ENCODE measurements at places on chromosomes 11 and 22.

DNA sequence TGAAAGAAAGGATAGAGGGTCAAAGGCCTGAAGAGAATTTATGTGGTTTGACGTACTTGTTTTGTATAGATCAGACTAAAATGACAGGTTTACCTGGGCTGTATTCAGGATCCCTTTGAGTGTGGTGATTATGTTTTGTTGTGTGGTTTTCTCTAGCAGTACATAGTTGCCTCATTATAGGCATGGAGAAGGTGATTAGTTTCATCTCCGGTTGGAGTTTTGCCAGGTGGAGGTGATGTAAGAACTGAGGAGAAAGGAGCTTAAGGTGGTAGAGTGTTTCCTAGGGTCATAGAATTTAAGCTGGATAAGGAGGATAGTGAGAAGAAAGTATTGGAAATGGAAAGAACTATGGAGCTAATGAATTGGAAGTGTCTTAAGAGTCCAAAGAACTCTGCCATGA, 229.0 kb downstream of the TMEM135 start:
- no peak for DNase-seq

GRCh38 chr11:123474994-123475393, 44.9 kb downstream of the GRAMD1B start:
- DNase-seq: no peak

DNA sequence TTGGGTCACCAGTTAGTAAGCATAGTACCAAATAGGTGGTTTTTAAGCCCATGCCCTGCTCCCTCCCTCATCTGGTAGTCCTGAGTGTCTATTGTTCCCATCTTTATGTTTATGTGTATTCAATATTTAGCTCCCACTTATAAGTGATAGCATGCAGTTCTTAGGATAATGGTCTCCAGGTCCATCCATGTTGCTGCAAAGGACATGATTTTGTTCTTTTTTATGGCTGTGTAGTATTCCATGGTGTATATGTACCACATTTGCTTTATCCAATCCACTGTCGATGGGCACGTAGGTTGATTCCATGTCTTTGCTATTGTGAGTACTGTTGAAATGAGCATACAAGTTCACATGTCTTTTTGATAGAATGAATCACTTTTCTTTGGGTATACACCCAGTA, 18.2 kb upstream of the SYTL2 start:
- DNase-seq: no peak

DNA sequence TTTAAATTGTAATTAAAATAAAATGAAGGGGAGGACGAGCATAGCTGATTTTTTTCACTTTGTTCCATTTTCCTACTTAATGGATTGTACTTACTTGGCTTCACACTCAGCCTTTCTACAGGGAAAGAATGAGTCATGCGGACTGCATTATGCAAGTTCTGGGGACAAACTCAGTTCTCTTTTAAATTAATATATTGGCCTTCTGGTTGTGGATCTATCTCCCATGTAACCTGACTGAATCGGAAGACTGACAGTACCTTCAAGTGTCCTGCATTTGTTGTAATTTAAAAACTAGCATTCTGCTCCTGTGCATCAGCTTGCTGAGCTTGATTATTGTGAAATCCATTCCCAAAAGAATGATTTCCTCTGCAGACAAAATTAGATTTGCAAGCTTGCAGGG, 12.2 kb downstream of the OR8D1 start:
- DNase-seq: no peak

GRCh38 chr11:132075447-132075846, 705.0 kb downstream of the NTM start:
- no peak for DNase-seq

DNA sequence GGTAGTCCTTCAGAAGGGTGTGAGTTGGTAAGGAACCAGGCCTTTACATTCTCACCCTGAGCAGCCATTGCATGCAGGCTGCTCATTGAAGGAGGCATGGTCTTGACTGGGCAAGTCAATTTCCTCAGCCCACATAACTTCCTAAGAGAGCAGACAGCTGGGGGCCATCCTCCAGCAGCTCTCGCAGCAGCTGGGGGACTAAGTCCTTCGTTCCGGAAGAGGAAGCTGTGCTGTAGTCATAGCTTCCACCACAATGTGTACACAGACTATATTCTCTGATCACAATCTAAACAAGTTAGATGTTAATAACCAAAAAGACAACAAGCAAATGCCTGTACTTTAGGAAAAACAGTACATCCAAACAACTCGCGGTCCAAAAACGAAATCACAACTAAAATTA, 30.1 kb upstream of the MPPED1 start:
- no peak for DNase-seq

- no peak for DNase-seq
Observed at GRCh38 chr11:69538854-69539253, 57.4 kb downstream of the LINC01488 start.

DNA sequence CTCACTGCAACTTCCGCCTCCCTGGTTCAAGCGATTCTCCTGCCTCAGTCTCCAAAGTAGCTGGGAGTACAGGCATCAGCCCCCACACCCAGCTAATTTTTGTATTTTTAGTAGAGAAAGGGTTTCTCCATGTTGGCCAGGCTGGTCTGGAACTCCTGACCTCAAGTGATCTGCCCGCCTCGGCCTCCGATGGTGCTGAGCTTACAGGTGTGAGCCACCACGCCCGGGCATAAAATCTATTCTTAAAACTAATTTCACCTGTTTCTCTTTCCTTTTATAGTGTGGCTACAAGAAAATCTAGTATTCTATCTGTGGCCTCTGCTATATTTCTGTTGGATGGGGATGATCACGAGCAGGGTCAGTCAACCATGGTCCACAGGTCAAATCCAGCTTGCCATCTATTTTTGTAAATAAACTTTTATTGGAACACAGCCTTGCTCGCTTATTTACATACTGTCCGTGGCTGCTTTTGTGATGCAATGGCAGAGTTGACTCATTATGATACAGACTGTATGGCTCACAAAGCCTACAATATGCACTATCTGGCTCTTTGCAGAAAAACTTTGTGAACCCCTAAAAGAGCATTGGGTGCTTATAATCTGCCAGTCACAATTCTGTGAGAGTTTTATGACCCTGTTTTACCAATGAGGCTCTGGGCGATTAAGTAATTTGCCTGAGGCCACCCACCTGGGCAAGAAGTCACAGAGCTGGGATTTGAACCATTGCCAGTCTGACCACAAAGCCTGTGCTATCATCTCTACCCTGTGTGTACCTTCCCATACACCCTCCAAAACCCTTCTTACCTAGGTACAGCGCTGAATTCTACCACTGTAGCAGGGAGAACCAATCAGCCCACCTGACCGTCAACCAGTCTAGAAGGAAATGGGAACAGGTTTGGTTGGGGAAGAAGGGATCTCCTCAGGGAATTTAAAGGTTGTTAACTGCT, 28.3 kb downstream of the SLC1A2 start:
- DNase-seq: peak; percentile 49

GRCh38 chr11:13940907-13941256, 21.6 kb upstream of the SPON1 start:
- DNase-seq: no peak

DNA sequence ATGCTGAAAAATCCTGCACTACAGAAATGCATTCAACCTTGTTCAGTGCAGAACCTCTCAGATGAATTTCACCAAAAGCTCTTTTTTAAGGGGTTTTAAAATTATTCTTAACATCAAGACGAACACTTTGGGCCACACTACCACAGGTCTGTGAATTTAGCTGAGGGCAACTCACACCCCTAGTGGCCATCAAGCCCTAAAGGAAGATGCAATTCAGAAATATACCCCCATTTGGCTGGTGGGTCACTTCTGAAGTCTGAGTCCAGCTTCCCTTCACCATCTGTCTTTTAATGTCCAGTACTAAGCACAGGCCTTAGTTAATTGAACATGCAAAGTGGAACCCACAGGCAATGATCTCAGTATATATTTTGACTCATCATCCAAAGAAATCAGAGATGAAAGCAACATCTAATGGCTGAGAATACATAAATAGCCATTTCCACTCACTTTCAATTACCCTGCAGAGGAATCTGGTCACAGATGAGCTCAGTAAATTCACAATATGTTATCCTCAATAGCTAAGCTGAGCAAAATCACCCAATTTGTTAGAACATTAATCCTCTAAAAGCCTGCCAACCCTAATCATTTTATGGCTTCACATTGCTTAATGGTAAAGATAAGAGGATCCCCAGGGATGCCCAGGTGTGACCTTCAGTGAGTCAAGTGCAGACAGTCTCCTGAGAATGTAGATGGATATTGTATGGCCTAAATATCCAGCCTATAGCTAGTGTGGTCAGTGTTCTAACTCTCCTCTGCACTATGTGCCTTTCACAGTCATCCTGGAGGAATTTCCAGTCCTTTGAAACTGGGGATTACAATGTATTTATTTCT, 50.3 kb downstream of the FAM76B start:
- no peak for DNase-seq

- DNase-seq: no peak
Observed at GRCh38 chr11:21865541-21865940, 327.3 kb upstream of the ANO5 start.

DNA sequence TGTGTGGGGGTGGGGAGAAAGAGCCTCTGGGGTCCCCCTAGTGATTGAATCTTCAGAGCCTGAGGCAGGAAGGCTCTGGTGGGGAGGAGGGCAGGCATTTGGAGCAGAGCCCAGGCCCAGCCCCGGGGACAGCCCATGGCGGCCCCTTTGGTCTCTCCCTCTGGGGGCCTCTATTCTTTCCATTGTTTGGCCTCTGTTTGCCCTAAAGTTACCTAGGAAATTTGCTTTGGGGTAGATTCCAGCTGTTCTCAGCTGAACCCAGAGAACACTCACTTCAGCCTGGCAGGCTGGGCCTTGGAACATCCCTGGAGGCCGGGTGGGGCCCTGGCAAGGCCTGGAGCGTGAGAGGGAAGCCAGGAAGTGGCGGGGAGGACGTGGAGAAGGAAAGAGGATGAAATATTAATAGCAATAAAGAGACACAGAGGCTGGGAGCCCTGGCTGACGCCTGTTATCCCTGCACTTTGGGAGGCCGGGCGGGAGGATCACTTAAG, 22.9 kb upstream of the A4GALT start:
- no peak for DNase-seq

DNA sequence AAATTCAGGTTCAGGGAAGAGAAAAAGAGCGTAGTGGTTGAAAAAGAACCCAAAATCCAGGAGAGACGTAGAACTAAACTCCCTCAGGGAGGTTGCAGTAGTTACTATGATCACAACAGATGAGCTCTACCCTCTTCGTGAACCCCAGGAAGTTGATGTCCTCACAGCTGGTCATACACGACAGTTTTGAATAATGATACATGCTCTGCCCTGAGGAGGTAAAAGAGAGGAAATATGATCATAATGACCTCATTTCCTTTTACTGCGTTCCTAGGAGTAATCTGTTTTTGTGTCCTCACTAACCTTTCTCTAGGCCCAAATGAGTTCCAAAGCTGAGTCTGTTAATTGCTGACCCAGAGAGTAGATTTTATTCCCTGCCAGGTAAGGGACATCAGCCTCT, 1.3 kb downstream of the PATE2 start:
- DNase-seq: no peak

GRCh38 chr11:12187399-12187798, 77.0 kb downstream of the MICAL2 start:
- no peak for DNase-seq

DNA sequence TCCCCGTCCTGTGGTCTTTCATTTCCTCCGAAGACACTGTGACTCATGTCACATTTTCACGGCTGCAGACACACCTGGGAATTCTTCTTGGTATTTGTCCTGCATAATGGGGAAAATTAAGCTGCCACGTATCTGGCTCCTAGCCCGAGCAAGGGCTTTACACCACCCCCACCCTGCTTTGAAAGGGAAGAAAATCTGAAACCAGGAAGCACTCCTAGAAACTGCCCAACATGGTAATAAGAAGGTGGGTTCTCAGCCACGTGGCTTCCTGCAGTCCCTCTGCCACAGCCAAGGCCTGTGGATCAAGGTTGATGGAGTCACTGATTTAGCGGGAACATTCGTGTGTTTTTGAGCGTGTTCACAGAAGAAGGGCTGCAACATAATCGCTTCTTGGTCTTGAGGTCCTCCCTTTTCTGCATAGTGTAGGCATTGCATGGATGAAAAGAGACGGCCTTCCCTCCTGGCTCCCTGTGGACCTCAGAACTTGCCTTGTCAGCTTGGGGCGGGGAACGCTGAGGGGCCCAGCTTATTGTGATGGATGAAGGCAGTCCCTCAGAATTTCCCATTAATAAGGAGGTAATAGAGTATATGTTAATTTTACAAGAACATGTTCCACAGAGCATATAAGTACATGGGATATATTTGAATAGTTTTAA, 292.0 kb downstream of the NTM start:
- no peak for DNase-seq

DNA sequence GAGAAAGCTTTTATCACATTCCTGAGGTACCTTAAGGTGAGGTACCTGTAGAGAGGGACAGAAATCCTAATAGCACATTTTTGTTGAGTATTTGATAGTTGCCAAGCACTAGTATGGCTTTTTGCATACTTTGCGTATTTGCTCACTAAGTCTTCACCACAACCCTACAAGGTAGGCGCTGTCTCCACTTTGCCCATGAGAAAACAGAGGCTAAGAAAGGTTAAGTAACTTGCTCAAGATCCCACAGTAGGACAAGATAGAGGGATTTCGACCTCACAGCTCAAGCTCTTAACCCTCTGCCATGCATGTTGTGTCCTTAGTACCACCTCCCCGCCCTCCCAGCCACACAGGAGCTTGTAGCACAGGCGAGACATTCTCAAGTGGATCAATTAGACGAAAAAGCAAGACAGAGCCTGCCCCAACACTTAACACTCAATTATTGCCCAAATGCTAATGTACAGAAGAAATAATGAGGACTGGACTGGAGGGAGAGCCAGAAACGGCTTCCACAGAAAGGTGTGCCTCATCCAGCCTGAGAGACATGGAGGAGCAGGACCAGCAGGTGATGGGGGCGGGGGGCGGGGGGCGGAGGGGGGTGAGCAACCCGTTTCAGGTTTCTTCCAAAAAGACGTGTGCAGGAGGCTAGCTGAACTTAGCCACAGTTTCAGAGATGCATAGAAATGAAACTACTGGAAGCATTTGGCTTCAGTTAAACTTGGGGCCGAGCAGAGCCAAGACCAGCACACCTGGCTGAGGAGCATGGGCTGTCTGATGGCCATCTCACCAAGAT, 26.7 kb upstream of the CD44 start:
- DNase-seq: no peak

DNA sequence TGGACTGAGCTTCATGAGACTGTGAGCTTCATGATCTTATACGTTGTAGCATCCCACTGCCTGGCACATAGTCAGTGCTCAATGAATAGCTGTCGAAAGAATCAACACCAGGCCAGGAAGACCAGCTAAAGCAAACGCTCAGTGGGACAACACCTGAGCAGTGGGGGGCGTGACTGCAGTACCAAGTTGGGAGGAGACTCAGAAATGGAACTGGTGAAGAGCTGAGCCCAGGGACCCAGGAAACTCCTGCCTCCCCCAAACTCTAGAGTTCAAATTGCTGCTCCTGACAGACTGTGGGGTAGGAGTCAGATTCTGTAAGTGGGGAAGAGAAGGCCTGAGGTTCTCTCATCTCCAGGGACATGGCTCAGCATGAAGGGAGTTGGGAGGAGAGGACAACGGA, 59.3 kb downstream of the MORC2 start:
- no peak for DNase-seq

DNA sequence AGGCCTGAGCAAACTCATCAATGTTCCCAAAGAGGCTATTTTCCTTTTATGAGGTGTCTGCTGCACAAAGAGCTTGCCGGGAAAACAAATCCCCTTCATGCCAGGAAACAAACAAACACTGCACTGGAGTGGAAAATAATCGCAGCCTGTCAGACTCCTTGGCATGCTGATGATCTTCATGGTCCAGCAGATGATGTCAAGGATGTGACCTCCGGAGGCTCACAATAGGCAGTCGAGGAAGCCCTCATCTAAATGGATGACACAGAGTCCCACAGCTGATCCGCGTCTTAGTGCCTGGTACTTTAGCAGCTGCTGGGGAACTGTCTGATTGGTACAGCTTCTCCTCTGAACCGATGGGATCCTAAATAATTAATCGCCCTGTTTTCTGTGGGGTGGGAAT, 187.6 kb downstream of the TENM4 start:
- DNase-seq: no peak
